Tongue (tissue), 3 donors: ENCODE measurements at places on chromosomes 3 and 15.

- DNase-seq: no peak
These were observed 43.7 kb upstream of the PGPEP1L start for GRCh38 chr15:99051308-99051707.

GRCh38 chr3:114569186-114569585 is 275.4 kb downstream of the TIGIT start:
- DNase-seq: no peak

GRCh38 chr15:74924525-74924924 is 13.3 kb downstream of the COX5A start:
- no peak for DNase-seq

DNA sequence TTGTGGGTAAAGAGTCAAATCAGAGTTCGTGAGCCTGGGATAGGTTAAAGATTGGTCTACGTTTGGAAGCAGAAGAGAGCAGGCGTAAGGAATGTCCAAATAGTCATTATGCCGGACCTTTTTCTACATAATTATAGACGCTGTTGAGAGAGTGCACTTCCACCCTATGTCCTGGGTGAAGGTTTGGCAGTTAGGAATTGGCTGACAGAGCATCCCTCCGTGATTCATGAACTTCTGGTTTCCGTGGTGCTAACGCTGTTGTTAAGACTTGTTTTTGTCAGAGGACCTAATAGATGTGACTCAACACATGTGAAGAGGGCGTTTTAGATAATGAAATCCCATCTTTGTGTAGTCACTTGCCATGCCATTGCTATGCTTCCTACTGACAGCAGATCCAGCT is 1.1 kb downstream of the EAF1 start:
- no peak for DNase-seq

GRCh38 chr3:138817695-138818094 is 17.0 kb downstream of the PIK3CB start:
- DNase-seq: no peak

- DNase-seq: no peak
These were observed 25.9 kb downstream of the GALNT15 start for GRCh38 chr3:16200411-16200810.

GRCh38 chr3:83877910-83878309 is 1080.9 kb upstream of the CADM2 start:
- DNase-seq: peak; percentile 88

- DNase-seq: no peak
These were observed 45.7 kb downstream of the CHSY1 start for GRCh38 chr15:101206176-101206591.

DNA sequence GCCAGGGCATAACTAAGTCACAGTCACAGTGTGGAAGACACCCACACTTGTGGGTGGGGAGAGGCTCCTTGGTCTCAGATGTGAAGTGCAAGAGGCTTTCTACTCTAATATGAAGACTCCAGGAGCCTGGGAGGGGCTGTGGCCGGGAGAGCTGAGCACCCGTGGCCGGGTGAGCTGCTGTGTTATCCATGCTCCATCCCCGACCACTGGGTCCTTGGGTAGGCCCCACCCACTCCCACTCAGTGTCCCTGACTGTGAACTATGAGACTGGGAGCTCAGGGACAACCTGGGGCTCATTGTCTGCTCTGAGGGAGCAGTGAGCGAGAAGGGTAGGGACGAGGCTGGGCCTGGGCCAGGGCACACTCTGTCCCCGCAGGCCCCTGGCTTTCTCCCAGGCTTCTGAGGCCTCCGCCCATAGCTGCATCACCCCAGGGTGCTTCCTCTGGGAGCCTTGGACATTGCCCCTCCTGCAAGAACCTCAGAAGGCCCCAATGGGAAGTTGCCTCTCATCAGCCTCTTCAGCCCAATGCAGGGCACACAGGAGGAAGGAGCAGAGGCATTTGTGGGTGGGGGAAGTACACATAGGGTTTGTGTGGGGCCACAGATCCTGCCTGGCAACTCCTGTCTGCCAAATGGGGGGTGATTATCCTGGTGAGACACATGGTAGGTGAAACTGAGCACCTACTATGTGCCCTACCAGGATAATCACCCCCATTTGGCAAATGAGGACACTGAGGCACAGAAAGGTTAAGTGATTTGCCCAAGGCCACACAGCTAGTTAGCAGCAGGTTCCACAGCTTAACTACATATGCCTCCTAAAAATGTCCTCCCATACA is 2.4 kb downstream of the ANPEP start:
- no peak for DNase-seq

DNA sequence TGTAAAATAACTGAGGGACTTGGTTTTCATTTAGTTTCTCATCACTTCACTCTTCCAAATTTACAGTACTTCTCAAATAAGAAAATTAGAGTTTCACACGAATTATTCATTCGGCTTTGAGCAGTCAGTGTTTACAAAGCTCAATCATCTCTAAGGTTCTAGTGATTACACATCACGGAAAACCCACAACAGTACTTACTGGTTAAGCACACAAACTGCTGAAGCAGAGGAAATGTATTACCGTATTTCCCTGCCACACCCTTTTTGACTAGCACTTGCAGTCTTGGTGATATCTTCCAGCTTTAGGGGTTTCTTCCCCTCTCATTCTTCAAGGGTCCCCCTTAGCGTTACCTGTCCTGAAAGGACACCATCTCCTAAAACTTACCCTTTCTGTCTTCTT is 164.8 kb upstream of the CDIN1 start:
- DNase-seq: no peak

GRCh38 chr3:923161-923910 is 169.5 kb upstream of the CNTN6 start:
- no peak for DNase-seq

- DNase-seq: peak; percentile 8
These were observed 10.7 kb upstream of the SLC15A2 start for GRCh38 chr3:121883507-121883906.

DNA sequence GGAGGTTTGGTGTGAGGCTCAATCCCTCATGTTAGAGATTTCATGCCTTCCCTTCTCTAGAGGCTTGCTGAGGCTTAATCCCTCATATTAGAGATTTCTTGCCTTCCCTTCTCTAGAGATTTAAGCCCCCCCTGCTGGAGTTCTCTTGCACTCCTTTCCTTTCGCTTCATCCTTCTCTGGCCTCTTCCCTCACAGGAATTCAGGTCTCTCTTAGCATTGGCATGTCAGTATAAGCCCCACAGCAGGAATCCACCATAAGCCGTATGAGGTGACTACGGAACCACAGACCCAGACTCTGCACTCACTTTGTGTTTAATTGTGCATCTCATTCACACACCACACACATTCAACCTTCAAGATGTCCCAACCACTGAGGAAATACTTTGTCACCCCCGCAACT is 338.6 kb upstream of the POU1F1 start:
- no peak for DNase-seq

- no peak for DNase-seq
These were observed 39.1 kb downstream of the KNL1 start for GRCh38 chr15:40633178-40633577.

GRCh38 chr3:78689378-78689777 is 1078.4 kb downstream of the ROBO1 start:
- no peak for DNase-seq

DNA sequence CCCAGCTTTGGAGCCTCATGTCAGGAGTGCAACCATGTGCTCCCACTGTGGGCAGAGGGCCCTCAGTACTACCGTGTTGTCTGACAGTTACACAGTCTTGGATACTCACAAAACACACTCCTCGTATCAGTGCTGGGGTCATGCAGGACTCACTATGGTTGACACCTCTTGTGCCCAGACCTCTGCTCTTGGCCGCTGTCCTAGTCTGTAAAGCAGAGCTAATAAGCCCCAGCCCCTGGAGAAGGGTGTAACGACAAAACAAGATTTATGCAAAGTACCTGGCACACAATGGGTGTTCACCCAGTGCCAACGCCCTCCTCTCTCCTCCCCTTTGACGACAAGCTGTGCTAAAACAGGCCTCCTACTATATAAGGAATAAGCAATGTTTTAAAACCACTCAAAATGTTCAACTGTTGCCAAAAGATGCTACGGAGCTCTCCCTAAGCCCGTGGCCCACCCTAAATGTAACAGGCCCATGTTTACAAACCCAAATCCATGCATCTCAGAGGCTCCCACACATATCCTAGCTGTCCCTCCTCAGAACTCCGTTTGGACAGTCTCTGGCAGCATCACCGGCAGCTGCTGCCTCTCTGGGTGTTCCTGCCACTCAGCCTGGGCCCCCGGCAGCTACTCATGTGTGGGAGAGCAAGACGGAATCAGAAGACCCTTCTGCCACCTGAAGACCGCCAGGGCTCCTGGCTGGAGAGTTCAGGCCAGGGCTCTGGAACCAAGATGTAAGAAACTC is 65.8 kb downstream of the MRPL46 start:
- peak; percentile 73 for DNase-seq

DNA sequence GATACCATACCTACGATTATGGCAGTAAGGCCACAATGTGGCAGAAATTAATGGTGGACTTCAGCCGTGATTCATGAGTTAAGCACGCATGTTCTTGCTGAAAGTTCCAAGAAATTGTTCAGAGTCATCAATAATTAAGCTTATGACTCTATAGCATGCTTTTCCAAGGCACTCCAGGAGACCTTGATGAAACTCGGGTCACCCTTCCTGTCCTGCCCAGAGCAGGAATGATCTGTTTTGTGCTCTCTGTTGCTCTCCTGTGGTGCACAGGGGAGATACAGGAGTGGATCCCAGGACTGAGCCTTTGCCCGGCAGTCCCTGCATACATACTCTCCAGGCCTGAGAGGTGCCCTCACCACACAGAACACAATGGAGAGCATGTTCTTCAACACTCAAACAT is 141.6 kb upstream of the SLC2A2 start:
- DNase-seq: no peak

DNA sequence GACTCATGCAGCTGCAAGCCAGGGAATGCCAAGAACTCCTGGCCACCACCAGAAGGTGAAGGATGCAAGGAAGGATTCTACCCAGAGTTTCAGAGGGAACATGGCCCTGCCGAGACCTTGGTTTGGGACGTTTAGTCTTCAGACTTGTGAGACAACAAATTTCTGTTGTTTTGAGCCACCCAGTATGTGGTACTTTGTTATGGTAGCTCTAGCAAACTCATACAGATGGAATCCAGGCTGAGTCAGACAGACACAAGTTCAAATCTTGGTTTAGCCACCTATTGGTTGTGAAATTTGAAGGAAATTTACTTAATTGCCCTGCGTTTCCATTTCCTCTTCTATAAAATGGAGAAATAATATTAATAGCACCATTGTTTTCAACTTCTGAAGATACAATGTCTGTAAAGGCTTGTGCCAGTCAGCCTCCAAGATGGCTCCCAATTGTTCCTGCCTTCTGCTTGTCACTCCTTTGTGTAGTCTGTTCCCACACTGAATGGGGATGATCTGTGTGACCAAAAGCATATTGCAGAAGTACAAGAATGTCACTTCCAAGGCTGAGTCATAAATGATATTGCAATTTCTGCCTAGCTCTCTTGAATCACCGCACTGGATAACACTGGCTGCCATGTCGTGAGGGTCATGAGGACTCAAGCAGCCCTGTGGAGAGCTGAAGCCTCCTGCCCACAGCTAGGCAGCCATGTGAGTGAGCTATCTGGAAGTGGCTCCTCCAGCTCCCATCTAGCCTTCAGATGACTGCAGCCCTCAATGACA is 223.5 kb upstream of the PROK2 start:
- no peak for DNase-seq

DNA sequence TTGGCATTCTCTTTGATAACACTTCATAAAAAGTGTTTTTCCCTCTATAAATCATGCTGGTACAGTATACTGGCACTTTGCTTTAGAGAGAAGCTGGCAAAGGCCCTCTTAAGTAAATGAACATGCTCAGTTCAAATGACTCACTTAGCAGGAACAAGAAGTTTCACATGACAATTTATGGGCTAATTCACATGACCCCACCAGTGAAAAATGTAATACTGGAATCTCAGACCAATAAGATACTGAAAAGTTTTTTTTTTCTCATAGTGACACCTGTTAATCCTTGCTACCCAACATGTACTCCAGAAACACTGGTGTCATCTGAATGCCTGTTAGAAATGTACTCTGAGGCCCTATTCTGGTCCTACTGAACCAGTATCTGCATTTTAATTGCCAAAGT is 13.9 kb downstream of the BTBD1 start:
- DNase-seq: no peak

GRCh38 chr3:106160396-106160795 is 291.6 kb upstream of the CBLB start:
- DNase-seq: no peak

DNA sequence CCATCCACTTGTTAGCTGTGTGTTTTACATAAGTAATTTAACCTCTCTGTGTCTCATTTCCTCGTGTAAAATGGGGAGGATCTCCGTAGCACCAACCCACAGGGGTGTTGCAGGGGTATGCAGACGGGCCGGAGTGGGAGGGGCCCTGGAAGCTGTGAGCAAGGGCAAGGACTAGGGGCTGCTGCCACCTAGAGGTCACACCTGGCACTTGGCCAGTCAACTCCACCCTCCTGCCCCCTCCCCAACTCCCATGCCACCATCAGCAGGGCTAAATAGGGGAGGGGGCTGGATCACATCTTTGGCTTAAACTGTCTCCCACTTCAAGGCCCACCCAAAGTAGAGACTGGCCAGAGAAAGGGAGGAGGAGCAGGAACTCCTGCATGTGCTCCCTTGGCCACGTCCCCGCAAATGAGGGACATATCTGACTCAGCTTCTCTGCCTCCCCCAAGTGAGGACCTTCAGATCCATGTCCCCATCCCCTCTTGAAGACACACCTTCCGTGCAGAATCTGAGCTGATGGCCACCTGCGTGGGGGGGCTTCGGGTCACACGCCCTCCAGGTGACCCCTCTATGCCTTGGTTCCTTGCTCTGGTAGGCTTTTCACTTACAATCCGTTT is 2.6 kb downstream of the CCDC9B start:
- DNase-seq: peak; percentile 83

DNA sequence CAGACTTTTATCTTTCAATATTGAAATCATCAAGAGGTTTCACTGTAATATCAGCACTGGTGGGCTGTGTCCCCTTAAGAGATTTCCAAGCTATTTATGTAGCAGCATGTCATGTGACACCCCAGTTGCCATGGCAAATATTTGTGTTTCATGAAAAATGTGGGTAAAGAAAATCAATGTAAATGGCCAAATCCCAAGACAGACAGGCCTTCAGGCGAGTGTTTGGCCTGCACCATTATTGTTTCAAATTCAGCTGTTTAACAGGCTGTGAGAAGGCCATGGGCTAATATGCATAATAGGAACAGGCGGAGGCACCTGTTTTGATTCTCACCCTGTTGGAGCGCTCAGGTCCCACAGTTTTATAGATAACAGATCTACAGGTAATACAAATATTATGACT is 104.2 kb downstream of the IQCH start:
- peak; percentile 66 for DNase-seq

GRCh38 chr15:38377636-38378035 is 76.3 kb upstream of the FAM98B start:
- DNase-seq: peak; percentile 57

GRCh38 chr3:112746675-112747280 is 99.9 kb downstream of the CD200R1L start:
- DNase-seq: no peak

- peak; percentile 41 for DNase-seq
These were observed 100.1 kb upstream of the PROK2 start for GRCh38 chr3:71885006-71885405.
